Posterior vena cava (tissue), 2 donors: ENCODE measurements at places on chromosomes 16 and 17.

- DNase-seq, result no peak
Observed at GRCh38 chr16:12206098-12206748, 229.7 kb downstream of the SNX29 start.

DNA sequence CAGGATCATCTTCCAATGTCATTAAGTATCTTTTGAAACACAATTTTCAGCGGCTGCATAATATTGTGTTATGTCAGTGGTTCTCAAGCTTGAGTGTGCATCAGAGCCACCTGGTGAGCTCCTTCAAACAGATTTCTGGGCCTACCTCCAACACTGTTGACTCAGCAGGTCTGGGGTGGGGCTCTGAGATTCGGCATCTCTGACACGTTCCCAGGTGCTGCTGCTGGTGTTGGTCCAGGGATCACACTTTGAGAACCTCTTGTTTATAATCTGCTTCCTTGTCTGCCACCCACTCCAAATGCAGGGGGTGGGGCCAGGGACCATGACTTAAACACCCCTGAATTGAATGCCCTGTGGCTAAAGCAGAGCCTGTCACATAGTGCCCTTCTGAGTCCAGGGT is 73.8 kb upstream of the HNF1B start:
- no peak for DNase-seq

DNA sequence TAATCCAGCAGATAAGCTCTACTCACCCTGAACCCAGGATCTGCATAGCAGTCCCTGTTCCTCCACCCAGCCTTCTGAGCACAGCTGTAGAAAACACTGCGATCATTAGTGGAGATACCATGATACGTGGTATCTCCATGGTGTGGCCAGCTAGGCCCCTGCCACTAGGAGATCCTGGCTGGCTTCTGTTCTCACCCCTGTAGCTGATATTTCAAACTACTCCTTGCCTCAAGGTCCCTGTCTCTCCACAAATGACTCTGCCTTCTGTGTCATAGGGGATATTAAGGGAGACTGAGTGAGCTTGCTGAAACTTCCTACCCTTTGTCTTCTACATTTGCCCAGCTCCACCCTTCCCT is 44.3 kb downstream of the ERN1 start:
- DNase-seq, result no peak

DNA sequence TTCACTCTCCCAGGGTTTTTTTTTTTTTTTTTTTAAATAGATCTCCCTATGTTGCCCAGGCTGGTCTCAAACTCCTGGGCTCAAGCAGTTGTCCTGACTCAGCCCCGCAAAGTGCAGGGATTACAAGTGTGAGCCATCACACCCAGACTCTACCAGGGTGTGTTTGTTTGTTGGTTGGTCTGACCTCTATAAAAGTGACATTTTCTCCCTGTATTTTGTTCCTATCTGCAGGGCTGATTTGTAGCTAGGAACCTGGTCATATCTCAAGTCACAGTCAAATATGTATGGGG is 46.3 kb upstream of the B4GALNT2 start:
- DNase-seq, result no peak

DNA sequence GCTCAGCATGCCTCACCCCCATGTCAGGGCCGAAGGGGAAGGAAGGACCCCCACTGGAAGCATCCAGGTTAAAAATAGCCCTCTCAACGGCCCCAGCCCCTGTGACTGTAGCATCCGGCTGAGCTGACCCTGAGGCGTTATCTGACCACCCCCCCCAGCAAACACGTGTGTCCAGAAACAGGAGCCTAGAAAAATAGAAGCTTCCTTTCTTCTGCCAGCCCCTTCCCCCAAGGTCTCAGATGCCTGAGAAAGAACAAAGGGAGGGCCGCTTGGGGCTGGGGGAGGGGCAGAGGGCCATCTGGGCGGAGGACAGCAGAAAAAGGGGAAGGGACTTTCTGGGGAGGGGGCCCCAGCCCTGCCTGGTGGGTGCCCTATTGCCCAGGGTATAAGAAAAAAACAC is 55.8 kb downstream of the ACTG1 start:
- DNase-seq, result no peak

- no peak for DNase-seq
Observed at GRCh38 chr17:1931844-1932579, 93.1 kb downstream of the RTN4RL1 start.

DNA sequence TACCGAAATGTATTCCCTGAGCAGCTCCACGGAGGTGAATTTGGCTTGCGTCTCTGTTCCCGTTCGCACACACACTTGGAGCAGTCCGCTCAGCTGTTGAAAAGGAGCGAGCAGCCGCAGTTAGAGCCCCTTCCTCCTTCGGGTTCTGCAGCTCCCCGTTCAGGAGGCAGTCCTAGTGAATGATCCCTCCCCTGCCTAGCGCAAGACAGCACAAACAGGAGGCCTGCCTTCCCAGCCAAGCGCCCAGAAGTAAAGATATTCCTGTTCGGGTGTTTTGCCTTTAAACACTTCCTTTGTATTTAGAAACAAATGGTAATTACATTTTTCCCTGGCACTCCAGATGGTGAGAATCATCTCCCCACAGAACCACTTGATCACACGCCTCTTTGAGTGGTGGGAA is 64.7 kb downstream of the ABCC12 start:
- no peak for DNase-seq

GRCh38 chr17:71115669-71115972 is 946.3 kb downstream of the KCNJ2 start:
- no peak for DNase-seq

DNA sequence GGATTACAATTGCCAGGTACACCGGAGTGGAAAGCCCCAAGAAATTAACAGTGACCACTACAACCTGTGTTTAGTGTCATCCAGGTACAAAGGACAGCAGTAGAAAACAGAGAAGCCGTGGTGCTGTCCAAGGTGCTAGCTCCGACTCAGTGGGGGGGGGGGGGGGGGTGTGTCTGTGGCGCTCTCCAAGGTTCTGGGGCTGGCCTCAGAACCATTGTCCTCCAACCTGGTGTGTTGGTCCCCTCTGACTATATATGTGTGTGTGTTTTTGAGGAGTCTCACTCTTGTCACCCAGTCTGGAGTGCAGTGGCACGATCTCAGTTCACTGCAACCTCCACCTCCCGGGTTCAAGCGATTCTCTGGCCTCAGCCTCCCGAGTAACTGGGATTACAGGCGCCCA is 5.8 kb upstream of the ZNF23 start:
- DNase-seq, result no peak

- peak; percentile 82 for DNase-seq
Observed at GRCh38 chr17:31586946-31587345, 195.5 kb downstream of the RAB11FIP4 start.

DNA sequence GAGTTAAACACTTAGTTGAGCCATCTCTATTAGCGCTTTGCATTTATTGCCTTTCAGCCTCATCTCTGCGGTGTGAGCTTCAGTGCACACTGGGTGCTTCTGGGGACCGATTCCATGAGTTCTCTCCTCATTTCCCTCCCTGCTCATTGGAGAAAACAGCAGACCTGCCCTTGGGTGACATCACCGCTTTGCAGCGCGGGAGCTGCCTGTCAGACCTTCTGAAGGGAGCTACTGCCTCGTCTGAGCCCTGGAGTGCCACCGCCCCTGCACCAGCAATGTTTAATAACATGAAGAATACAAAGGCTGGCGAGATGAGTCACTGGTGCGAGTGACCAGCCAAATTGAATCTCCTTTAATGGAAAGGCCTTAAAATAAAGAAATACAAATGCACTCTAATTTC is 30.2 kb upstream of the CPPED1 start:
- DNase-seq, result no peak

- peak; percentile 81 for DNase-seq
Observed at GRCh38 chr16:56848029-56848936, 16.7 kb upstream of the SLC12A3 start.

DNA sequence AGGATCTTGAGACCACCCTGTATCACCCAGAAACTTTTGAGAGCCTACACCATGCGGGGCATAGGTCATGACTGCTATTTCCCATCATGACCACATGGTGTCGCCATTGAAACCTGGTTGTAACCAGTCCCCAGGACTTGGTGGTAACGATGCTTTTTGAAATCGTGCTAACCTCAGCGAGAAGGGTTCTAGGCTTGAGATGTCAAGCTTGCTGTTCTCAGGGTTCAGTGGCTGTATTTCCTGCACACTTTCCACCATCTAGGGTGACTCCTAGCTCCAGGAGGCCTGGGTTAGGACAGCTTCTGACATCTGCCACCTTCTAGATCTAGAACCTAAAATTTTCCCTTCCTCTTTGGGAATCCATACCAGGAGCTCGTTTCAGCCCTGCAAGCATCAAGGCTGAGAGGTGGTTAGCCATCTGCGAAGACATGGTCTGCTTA is 13.0 kb upstream of the SPNS3 start:
- DNase-seq, result no peak

GRCh38 chr16:57140931-57141668 is 44.7 kb downstream of the PSME3IP1 start:
- DNase-seq, result peak; percentile 72

DNA sequence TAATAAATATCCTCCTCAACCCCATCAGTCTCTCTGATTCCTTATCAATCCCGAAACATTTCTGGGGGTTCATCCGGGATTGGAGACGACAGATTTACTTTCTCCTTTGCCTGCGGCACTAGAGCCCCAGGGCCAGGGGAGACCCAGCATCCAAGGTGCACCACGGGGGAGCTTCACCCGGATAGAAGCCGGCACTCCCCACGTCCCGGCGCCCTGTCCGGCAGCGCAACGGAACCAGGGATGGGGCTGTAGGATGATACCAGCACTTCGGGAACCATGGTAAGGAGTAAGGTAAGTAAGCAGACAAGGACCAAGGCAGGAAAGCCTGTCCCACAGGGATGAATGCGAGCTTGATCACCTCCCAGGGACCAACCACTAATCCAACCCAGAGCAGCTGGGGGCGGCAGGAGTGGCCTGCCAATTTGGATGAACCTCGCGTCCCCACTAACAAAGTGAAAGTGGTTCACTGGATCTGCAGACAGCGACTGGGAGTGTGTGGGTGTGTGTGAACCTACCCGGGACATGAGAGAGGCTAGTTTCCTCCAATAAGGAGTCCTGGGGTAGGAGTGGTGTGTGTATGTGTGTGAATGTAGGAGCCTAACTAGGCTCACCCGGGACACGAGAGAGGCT is 11.9 kb downstream of the POLR3K start:
- peak; percentile 62 for DNase-seq

DNA sequence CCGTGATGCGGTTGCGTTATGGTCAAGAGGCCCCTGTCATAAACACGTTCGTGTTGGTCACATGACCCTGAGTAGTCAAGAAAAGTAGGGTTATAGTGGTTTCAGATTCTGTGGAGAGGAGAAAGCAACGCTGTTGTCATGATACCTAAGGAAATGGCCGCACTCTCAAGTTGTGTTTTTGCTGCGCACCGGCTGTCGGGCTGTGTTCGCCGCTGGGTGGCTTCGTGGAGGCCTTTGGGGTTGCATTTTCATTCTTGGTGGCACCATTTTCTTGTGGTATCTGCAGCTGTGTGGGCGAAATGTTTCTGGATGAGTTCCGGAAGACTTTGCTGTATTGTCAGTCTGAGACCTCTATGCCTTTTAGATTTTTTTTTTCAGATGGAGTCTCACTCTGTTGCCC is 35.0 kb downstream of the DEF8 start:
- DNase-seq, result no peak

- peak; percentile 4 for DNase-seq
Observed at GRCh38 chr17:48637323-48638260, 11.4 kb upstream of the HOXB9 start.

DNA sequence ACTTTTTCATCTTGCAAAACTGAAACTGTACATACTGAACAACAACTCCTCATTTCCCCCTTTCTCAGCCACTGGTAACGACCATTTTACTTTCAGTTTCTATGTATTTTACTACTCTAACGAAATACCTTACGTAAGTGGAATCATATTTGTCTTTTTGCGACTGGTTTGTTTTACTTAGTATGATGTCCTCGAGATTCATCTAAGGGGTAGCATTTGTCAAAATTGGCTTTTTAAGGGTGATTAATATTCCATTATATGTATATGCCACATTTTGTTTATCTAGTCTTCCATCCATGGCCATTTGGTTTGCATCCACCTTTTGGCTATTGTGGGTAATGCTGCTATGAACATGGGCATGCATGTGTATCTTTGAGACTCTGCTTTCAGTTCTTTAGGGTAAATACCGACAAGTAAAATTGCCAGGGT is 10.4 kb downstream of the KPNB1 start:
- DNase-seq, result no peak

DNA sequence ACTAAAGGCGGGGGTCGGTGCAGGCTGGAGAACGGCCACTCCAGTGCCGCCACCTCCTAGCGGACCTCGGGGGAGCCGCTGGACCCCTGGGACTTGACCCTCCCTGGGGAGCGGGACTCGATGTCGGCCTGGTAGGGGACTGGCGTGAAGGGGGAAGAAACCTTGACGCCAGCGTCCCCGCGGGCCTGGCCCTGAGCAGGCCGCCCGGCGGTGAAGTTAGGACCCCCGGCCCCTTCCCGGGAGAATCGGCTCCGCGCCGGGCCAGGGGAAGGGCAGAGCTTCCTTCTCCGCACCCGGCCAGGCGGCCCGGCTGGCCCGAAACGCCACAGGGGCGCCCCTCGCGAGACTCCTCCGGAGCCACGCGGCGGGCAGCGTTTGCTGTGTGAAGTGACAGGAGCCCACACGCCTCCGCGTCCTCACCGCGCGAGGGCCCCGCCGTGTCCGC is 389 bp downstream of the DUS1L start:
- no peak for DNase-seq

DNA sequence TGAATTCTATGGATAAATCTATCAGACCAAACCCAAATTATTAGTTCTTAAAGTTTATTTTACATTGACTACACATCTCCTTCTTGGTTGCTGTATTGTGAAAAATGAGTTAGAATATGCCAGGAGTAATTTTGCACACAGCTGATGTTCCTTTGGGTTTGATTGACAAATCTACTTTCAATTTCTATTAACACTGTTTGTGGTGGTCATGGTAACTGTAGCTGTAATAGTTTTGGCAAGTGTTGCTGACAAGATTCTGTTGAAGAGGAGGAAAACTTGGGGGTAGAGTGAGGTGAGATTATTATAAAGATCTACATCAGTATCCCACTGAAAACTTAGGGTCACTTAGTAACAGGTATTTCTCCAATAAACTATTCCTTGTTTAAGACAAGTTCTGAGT is 30.3 kb downstream of the MRTFB start:
- no peak for DNase-seq

DNA sequence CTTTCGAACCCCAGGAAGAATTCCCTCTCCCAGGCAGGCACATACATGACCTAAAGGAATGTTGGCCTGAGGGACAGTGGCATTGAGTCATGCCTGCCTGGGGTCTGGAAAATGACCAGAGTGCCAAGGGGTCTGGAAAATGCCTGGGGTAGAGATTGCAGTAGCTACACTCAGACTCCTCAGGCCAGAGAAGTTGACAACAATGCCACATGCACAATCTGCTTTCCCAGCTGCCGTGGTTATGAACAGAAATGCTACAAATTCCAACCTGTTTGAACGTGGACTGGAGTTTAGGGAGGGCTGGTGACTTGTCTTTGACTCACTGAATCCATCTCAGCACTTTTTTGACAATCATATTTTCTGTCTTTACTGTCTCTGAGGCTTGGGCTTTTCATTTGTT is 250.0 kb downstream of the ABCC12 start:
- no peak for DNase-seq

GRCh38 chr17:45440161-45440778 is 7.6 kb upstream of the ARHGAP27 start:
- peak; percentile 23 for DNase-seq

- no peak for DNase-seq
Observed at GRCh38 chr17:50365165-50365564, 7.8 kb downstream of the MRPL27 start.
